CD4-positive, alpha-beta T cell treated with Interferon gamma for 1 hour (primary cell): ENCODE measurements at places on chromosomes 1 and 21.

- DNase-seq, result no peak
Measured at GRCh38 chr1:3086272-3086974, 17.4 kb downstream of the PRDM16 start.

- no peak for DNase-seq
Measured at GRCh38 chr1:14600405-14601112, 2.1 kb downstream of the KAZN start.

- DNase-seq, result no peak
Measured at GRCh38 chr21:46027851-46028493, 46.4 kb downstream of the COL6A1 start.

- no peak for DNase-seq
Measured at GRCh38 chr1:8397511-8397910, 79.6 kb downstream of the SLC45A1 start.

GRCh38 chr1:62585469-62586155 lies 11.7 kb upstream of the ANGPTL3 start:
- DNase-seq, result no peak

GRCh38 chr21:42513985-42514882 lies 582 bp downstream of the SLC37A1 start:
- peak; percentile 70 for DNase-seq

- no peak for DNase-seq
Measured at GRCh38 chr1:101652484-101652883, 344.2 kb downstream of the OLFM3 start.

GRCh38 chr21:36464590-36464989 lies 15.3 kb downstream of the CLDN14 start:
- no peak for DNase-seq

DNA sequence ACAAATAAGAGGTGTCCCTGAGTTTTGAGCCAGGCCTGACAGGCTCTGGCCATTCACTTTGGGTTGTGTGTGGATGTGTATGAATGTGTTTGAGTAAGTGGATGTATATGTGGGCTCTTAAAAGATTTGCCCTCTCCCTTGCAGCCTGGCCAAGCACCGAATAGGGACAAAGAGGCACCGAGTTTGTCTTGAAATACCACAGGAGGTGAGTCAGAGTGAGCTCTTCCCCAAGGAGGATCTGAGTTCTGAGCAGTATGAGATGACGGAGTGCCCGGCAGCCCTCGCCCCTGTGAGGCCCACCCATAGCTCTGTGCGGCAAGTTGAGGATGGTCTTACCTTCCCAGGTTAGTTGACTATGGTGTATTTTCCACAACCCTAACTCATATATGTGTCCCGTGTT lies 19.0 kb downstream of the KDM4A start:
- DNase-seq, result no peak

DNA sequence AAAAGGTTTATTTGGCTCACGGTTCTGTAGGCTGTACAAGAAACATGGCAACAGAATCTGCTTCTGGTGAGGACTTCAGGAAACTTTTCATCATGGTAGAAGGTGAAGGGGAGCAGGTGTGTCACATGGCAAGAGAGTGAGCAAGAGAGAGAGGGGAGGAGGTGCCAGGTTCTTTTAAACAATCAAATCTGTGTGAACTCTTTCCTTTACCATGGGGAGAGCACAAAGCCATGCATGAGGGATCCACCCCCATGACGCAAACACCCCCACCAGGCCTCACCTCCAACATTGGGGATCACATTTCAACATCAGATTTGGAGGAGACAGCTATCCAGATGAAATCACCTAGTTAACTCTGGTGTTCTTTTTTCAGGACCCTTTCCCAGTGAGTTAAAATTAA lies 103.6 kb downstream of the GALNT2 start:
- DNase-seq, result no peak

GRCh38 chr1:63112155-63112900 lies 210.0 kb upstream of the FOXD3 start:
- no peak for DNase-seq

DNA sequence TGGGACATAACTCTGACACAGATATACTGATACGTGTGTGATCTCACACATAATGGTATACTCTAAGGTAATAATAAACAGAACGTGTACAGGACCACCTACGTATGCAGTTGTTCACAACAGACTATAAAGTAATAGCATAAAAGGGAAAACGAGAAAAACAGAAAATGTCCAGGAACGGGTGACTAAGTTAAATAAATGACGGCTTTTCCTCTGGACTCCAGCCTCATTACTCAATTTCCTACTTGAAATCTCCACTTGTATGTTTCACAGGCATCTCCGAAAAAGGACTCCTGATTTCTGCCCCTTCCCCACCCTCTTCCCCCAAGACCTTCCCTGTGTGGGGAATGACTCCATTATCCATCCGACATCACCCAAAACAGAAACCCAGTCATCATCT lies 95.1 kb downstream of the JAK1 start:
- DNase-seq, result no peak

DNA sequence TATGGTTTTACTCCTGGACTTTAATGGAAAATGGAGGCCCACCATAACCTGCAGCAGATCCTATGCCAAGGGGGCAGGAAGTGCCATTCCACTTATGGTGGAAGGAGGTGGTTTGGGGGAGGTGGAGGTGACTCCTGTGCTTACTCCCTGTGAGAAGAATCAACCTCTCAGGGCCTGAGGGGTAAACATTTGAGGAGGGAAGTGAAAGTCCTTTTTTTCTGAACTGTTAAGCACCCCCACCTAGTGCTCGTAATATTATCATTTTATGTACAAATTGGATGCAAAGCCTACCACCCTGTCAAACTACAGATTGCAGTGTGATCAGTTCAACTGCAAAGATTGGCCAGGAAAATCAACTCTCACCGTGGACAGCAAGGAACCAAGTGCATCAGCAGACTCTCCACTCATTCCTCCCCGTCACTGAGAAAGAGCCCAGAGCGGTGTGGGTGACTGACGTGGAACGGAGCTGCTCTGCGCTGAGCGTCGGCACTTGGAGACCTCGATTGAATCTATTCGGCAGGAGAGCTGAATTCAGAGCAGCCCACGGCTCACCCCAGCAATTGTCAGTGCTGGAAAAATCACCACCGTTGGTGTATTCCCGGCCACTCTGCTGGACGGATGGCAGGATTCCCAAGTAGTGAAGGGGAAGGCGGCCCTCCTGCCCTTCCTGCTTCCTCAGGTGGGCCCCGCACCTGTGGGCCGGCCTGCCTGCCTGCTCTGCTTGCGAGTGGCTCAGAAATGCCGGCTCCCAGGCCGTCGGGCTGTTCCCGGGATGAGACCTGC lies 46.8 kb upstream of the COX20 start:
- no peak for DNase-seq

- DNase-seq, result no peak
Measured at GRCh38 chr1:245825128-245825901, 670.5 kb downstream of the KIF26B start.

DNA sequence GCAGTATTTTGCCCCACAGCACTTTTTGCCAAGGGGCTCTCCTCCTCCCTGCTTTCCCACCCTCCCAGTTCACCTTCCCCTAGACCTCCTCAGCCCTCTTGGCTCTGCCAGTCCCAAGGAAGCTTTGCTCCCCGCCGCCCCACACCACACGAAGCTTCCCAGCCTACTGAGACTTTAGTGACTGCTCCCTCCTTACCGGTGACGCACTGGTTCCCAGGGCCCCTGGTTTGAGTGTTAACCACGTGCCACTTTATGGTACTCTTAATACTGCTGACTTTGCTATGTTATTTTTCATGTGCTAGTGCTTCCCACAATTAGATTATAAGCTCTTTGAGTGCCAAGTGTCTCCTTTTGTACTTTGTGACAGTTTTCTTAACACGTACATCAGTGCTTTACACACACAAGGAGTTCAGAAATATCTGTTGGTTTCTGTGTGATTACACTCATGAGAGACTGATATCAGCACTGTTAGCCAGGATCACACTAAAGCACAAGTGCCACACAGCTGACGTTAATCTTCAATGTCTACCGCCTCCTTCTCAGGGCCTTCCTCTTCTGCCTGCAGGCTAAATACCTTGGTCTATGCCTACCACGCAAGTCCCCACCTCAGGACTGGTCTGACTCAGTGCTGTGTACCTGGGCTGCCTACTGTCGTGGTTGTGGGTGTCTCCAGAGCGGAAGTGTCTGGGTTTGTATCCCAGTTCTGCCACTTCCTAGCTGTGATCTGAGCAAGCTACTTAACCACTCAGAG lies 61.0 kb downstream of the DNTTIP2 start:
- DNase-seq, result no peak

- no peak for DNase-seq
Measured at GRCh38 chr1:111768023-111768422, 12.3 kb downstream of the DDX20 start.

DNA sequence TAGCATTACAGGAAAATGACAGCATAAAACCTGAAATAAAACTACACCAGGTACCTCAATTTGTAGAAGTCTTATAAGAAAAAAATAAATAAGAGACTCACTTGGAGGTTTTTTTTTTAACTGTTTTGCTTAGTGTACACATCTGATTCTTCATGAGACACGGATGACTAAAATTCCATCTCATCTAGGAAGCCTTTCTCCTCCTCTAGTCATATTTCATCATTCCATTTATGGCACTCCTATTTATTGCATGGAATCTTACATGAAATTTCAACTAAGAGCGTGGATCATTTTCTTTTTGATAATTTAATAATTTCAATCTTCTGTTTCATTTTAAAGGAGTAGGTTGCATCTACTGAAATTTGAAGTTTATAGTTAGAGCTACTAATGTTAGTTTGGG lies 1.6 kb upstream of the PTGS2 start:
- no peak for DNase-seq
